ENCODE measurements at places on chromosomes 11 and 22.

DNA sequence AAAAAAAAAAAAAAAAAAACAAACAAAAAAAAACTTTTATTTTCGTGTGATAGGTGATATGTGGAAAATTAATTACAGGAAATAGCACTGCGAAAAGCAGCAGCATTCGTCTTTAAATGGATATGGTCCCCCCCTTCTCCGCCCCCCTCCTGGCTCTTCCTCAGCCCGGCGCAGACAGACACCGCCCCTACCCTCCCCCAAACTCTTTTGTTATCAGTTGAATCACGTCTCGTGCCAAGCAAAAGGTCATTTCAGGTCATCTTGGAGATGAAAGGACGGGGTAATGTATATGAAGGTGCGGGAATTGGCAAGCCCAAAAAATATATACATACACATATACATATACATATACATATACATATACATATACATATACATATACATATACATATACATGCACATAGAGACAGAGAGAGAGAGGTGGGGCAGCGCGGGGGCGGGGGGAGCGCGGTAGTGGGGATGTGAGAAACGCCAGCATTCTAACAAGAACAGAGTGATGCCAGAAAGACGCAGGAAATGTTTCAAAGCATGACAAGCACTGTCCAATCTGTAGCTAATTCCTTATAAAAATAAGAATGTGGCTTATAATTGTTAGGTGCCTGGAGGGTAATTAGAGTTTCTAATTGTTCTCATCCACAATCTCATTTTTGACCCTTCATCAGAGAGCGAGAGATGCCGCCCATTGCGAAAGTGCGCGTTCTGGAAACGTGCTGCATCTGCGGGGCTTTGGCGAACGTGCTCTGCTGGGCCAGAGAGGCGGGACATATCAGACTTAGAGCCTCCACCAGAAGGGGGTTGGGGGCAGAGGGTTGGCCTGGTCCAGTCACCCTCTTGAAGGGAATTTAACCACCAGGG lies 214.5 kb upstream of the UBASH3B start:
- DNase-seq = no peak

DNA sequence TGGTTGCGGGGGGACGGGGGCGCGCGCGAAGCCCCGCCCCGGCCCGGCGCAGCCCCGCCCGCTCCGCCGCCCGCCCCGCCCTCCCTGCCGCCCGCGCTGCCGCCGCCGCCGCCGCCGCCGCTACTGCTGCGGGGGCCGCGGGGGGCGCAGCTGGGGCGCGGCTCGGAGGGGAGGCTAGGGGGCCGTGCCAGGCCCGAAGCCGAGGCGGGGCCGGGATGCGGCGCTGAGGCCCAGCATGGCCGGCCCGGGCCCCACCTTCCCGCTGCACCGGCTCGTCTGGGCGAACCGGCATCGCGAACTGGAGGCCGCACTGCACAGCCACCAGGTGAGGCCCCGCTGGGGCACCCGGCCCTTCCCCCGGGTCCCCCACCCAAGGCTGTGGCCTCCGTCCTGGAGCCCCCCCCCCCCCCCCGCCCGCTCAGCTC lies at the start of gene ANKRD13D:
Gene ANKRD13D, plus strand, starts transcription at position 78 of the 425 bp plus-strand sequence. Its CDS starts 158 bp downstream, at position 236.
- DNase-seq = no peak

GRCh38 chr22:40855071-40855978 lies 1.1 kb downstream of the ST13 start:
- DNase-seq = peak; percentile 68

DNA sequence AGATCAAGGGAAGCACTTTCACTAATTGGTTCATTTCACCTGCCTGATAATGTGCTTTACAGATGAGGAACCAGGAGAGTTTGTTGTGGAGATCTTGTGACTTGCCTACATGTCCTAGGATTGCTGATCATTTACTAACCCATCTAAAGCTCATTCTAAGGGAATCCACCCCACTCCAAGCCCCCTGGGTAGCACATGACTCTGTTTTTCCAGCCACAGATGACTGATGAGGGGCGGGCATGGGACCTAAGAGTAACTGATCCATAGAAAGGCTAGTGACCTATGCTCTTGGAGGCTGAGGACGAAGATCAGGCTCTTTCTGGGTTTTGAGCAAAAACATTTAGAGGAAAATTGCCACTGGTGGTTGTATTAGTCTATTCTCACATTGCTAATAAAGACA lies 378.1 kb downstream of the CADM1 start:
- no peak for DNase-seq

DNA sequence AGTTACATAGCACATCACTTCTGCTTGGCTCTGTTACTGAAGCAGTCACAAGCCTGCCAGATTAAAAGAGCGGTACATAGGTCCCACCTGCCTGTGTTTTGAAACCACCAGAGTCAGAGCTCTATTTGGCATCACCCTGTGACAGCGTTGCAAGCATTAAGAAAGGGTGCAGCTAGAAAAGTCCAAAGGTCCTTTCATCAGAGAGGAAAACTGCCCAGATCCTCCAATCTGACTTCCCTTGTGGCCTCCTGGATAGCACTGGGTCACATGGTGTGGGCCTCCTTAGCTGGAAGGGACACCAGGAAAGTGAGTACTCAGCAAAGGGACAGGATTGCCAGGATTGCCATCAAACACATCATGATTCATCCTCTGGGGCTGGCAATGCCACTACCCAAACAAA lies 22.9 kb downstream of the STX3 start:
- DNase-seq = no peak

DNA sequence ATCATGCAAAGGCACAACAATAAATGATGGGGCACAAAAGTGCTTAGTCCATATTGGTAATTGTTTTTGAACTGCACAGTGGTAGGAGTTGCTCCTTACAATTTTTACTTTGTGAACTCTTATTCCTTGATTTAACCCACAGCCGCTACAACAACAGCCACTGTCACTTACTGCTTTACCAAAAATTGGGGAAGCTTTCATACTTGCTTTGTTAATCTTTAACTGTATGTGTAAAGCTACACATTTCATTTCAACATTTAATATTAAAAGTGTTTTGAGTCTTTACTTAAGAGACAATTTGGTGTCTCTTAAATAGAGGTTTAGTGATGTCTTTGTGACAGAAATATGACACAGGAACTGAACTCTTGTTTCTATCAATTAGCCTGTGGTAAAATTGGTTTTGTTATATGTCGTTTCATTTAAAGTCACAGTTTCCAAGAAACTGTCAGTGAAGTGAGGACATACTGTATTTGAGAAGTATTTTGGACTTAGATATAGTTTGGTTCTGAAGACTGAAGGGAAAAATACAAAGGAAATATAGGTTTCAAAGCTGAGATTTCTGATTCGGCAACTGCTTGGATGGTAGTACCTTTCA lies 6.5 kb upstream of the IL18BP start:
- no peak for DNase-seq

DNA sequence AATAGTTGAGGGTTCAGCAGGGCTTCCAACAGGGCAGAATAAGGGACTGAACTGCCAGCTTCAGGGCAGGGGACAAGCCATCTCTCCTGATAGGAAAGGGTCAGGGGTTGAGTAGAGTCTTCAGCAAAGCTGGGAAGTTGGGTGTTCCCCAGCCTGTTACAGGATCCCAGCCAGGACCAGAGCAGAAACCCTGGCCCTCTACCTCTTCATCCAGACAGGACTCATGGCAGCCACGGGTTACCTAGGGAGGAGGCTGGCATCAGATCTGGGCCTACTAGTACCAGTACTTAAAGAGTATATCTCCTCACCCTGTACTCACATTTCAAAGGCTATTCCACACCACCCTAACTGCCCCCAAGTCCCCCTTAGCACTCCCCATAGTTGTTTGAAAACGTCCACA lies 2.4 kb upstream of the TAF10 start:
- no peak for DNase-seq

GRCh38 chr22:30234786-30235470 lies 11.6 kb downstream of the LIF start:
- DNase-seq = peak; percentile 96
